ENCODE measurements at places on chromosomes 2 and 18.

- DNase-seq = no peak
These were observed 42.5 kb upstream of the IL1R2 start for GRCh38 chr2:101949304-101949703.

DNA sequence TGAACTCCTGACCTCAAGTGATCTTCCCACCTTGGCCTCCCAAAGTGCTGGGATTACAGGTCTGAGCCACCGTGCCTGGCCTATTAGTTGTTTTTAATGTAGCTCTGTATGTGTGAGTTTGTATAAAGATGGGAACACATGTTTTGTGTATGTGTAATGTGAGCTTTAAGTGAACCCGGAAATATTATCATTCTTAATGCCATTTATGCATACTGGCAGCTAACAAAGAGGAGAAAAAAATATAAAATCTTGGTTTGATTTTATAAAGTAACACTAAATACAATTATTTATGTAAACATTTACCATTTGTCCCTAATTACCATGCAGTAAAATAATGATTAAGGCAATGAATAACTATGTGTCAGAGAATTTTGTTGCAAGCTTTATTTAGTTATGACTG is 9.1 kb upstream of the CKAP2L start:
- DNase-seq = no peak

DNA sequence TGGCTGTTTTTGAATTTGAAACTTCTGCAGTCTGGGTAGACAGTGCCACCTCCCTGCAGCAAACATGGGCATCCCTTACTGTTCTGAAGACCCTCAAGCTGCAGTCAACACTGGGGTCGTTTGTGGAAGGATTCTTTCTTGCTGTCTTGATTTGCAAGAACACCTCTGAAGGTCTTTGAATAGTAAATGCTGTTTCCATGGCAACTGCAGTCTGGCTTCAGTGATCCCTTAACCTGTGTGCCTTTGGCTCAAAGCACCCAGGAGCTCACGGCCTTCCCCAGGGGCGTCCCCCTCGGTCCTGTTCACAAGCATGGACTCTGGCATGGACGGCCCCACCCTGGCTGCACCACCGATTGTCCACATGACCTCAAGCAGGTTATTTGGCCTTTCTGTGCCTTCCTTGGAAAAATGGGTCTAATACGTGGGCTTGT is 38.3 kb downstream of the LRRFIP1 start:
- no peak for DNase-seq

DNA sequence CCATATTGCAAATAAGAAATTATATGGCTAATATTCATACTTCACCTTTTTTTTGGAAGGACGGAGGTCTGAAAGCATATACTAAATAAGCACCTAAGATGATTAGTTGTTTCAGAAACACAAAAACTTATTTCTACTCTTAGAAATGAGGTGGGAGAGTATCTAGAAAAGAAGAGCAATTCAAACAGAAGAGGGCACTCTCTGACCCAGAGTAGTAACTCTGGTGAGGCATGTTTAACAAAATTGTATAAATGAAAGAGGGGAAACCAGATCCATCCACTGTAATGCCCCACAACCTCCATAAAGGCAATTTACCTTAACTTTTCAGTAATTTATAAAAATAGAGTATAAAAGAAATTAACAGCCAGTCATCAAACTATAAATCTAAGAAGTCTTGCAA is 669.6 kb upstream of the VRK2 start:
- DNase-seq = no peak

- no peak for DNase-seq
These were observed 16.3 kb downstream of the FBLN7 start for GRCh38 chr2:112154246-112155117.

DNA sequence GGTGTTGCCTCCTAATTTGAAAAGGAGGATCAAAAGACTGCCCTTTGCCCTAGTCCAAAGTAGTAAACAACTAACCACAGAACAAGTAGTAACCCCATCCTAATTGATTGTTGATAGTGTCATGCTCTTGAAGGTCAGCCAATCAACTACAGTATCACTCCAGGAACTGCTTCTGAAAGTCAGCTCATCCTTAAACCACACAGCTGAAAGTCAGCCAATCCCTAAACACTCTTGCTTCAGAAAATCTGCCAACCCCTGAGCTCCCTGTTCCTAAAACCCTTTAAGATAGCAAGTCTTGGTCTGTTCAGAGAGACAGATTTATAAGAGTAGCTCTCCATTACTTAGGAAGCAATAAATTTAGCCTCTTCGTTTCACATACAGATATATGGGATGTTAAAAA is 51.6 kb upstream of the CPO start:
- no peak for DNase-seq

- no peak for DNase-seq
These were observed 64.7 kb downstream of the CCDC148 start for GRCh38 chr2:158391876-158392275.

- no peak for DNase-seq
These were observed 1.3 kb downstream of the SLC66A3 start for GRCh38 chr2:11156396-11157075.

- no peak for DNase-seq
These were observed 732.9 kb upstream of the VRK2 start for GRCh38 chr2:57313678-57314077.

DNA sequence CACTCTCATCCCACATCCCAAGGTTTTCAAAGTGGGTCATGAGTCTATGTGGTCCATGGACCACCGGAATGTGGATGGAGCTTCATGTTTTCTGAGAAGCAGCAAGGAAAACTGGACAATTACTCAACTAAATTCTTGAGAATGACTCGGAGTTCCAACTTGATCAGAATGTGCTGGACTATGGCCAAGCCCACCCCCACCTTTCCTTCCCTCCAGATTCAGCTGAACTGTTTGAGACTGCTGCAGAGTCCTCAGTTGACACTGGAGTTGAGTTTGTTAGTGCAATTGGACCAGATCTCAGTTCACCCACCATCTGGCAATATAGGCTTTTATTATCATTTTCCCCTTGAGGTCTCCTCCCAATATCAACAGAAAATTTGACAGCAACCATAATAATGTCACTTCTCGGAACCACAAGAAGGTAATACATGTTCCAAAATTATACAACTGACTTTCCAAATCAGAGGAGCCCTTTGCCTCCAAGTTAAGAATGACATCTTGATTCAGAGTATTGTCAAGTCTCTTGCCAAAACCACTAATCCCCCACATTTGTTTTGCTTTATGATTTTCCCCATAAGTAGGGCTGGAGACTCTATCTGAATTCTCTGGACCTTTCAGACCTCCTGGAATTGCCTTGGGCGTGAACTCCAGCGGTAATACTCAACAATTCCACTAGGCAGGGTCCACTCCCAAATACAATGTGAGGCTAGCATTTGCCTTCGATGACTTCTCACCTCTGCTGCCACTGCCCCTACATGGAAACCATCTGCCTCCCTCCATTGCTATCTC is 8.8 kb downstream of the COL4A4 start:
- DNase-seq = peak; percentile 52

DNA sequence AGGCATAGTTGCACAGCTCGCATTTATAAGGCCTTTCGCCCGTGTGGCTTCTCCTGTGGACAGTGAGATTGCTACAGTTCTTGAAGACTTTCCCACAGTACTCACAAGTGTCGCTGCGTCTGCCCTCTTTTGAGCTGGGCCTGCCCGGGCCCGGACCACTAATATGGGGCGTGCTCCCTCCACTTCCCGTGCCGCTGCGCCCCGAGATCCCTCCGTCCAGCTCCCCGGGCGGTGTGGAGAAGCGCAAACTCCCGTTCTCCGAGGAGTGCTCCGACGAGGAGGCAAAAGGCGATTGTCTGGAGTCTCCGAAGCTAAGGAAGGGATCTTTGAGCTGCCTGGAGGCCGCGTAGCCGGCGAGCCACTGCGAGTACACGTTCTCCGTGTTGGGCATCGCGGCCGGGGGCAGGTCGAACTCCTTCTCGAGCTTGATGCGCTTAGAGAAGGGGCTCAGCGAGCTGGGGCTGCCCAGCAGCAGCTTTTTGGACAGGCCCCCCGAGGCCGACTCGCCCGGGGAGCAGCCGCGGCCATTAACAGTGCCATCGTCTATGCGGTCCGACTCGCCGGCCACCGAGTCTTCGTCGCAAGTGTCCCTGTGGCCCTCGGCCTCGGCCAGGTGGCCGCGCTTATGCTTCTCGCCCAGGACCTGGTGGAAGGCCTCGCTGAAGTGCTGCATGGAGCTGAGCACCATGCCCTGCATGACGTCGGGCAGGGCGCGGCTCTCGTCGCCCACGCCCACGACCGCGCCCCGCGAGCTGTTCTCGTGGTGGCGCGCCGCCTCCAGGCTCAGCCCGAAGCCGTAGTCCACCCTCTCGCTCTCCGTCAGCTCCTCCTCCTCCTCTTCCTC is 92.7 kb downstream of the BCL11A start:
- no peak for DNase-seq

DNA sequence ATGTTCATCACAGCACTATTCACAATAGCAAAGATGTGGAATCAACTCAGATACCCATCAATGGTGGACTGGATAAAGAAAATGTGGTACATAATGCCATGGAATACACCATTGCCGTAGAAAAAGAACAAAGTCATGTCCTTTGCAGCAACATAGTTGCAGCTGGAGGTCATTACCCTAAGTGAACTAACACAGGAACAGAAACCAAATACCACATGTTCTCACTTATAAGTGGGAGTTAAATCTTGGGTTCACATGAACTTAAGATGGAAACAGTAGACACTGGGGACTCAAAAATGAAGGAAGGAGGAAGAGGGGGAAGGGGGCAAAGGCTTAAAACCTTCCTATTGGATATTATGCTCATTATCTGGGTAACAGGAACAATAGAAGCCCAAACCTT is 228.1 kb upstream of the RAB6C start:
- no peak for DNase-seq

Data from retinal pigment epithelial cell (primary cell).